Natural killer cell treated with Interleukin-12 subunit alpha and Interleukin-12 subunit beta and Interleukin-15 and Interleukin-18, amount 100 ng/mL, for 72 hours (primary cell): ENCODE measurements at places on chromosomes 6 and 20. TPM values are rescaled to one million over a fixed set of nuclear protein-coding genes. Genes with fewer than 3 reads are reported as not detected.

The PRDM13 gene
- total RNA-seq, result not detected

The DEF6 gene
- 105 TPM for total RNA-seq

The VSX1 gene
- total RNA-seq, result not detected

The C6orf132 gene
- total RNA-seq, result 0.42 TPM

The CYP39A1 gene
- not detected for total RNA-seq

The WFDC12 gene
- total RNA-seq, result not detected

The TTPAL gene
- 36.1 TPM for total RNA-seq
